ENCODE measurements at places on chromosomes 3 and 15.

- DNase-seq = no peak
Observed at GRCh38 chr15:82018201-82018600, 27.6 kb downstream of the MEX3B start.

GRCh38 chr15:100806157-100806556, 73.5 kb upstream of the ALDH1A3 start:
- DNase-seq = no peak

DNA sequence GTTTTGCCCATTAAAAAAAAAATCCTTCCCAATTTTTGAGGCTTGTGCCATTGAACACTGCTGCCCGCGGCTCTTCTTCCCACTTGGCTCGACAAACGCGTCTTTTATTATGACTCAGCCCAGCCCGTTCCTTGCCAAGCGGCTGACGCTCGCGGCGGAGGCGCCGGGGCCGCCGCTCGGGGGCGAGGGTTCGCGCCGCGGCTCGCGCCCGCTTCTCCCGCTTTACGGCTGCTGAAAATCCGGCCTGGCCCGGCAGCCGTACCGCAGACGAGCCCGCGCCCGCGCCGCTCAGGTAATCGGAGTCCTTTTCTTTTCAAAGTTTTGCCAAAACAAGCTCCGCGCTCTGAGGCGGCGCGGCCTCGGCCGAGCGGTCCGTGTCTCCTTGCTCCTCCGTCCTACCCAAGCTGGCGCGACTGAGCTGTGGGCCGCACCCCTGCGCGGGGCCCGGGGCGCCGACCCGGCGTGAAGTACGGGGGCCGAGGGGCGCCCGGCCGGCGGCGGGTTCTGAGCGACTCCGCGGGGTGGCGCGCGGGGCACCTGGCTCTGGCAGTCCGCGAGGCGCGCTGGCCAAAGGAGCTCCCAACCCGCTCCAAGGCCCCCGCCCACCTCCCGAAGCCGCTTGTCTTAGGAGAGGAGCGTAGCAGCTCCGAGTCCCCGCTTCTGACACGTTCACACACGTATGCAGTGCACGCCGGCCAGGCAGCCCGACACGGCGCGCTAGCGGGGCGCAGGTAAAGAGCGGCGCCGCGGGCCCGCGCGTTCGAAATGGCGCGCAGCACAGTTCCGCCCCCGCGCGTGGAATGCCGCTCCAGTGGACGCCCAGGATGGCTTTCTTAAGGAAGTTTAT, 418.2 kb upstream of the NAALADL2 start:
- peak; percentile 65 for DNase-seq

DNA sequence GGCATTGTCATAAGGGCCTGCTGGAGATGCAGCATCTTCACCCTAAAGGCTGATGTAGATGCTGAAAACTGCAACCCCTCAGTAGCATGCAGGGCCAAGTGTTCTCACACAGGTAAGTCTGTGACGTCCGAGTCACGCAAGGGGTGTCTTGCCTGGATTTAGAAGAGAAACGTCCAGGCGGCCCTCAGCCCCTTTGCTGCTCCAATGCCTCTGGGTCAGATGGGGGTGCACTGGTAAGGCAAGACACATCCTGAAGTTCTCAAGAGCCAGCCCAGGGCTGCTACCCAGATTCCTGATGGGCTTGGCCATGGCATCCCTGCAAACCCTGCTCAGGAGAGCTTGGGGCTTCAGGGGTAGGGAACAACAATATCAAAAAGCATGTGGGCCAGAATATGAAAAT, 25.4 kb downstream of the ONECUT1 start:
- no peak for DNase-seq

DNA sequence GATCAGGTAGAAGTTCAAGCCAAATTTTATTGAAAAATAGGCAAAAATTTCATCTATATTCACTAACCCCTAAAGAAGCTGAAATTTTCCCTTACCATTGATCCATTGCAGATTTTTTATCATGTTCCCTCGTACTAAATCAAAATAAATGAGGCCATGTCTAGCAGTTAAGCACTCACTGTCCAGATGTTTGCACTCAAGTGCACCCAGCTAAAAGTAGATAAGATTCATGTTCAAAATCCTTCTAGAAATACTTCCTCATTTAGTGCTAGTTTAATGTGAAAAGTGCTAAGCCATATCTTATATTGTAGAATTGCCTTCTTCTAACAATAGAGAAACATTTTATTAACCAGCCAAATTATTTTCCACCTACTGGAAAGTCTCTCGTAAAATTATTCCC, 164.7 kb upstream of the UBE2E2 start:
- DNase-seq = no peak

- no peak for DNase-seq
Observed at GRCh38 chr3:134985864-134986715, 191.0 kb downstream of the EPHB1 start.

DNA sequence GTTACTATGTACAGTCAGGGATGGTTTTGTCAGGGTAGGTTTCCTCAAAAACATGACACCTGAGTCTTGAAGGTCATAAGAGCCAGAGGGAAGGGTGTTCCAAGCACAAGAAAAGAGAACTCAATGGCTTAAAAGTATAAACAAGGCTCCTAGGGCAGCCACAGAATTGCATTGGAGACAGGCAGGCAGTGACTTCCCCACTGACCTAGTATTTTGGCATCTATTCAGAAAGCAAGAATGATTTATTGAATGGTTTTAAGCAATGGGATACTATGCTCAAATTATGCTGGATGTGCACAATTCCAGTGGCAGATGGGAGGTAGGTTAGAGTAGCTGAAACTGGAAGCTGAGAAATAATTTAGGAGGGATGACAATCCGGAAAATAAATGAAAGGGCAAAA, 54.0 kb downstream of the TSC22D2 start:
- DNase-seq = no peak

DNA sequence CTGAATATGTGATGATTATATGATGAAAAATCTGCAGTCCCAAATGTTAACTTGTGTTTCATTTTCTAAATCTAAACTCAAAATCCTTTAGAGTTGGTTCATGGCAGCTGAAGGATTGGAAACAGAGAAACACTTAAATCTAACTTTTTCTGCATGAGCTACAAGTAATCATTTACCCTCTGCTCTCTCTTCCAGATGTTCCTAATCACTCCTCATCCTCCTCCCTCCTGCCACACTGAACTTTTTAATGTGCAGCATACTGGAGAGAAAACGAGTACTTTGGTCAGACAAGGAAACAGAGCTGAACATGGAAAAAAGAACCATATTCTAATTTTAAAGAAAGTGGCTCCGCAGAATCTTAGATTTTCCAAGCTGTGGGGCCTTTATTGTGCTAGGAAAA, 321.2 kb upstream of the COL8A1 start:
- DNase-seq = no peak

GRCh38 chr3:32239307-32240158, 1.1 kb downstream of the CMTM8 start:
- no peak for DNase-seq

All from stimulated activated CD4-positive, alpha-beta T cell treated with anti-CD3 and anti-CD28 coated beads, Interleukin-1b, Interleukin-23, amount 100 ng/mL, for 48 hours (primary cell).